ENCODE measurements at places on chromosomes 2 and 18.

DNA sequence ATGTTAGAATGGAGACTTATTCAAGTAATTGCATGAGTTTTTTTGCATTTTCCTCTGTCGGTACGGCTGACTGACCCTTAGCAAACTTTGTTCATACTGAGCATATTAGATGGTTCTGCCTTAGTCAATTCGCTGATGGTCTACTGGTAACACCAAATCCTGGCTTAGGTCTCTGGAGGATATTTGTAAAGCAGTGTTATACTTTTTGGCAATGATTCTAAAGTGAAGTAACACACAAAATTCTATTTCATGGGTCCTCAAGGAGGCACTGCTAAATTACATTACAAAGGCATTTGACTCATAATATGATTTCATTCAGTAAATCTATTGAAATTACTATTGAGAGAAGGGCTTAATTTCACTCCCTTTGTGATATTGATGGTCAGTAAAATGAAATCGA, 246.8 kb upstream of the RASGRP3 start:
- DNase-seq: no peak

DNA sequence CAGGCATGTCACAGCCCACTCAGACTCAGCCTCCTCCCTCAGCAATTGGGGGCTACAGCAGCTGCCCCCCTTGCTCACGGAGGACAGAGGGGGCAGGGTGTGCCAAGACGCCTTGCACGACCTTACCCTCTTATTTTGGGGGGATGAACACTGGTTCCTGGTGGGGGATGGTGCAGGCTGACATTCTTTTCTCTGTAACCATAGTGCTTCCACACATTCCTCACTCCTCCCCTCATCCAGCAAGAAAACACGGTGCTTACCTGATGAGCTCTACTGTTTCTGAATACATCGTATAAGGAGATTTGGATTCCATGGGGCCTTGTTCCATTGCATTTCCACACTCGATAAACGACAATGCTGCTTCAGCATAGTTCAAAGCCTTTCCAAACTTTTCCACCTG, 75.4 kb upstream of the REV1 start:
- DNase-seq: no peak

GRCh38 chr2:85501248-85501647, 37.7 kb upstream of the MAT2A start:
- no peak for DNase-seq

- DNase-seq: peak; percentile 85
These were observed 92.7 kb upstream of the KLF7 start for GRCh38 chr2:207258263-207258991.

- no peak for DNase-seq
These were observed 43.8 kb upstream of the GORASP2 start for GRCh38 chr2:170885130-170885791.

DNA sequence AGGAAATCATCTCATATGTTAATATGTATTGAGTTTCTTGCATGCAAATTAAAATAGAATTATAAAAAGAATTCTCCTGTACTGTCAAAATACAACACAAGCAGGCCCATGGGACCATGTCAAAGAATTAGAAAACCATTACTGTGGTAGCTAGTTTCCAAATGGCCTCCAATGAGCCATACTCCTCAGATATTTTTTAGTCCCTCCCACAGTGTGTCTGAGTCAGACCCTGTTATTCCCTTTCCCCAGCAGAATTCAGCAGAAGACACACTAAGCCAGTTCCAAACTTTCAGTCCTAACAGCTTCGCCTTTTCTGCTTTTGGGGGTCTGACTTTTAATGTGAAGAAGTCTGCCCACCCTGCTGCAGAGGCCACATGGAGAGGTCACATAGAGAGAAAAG, 86.7 kb downstream of the FIGN start:
- no peak for DNase-seq

DNA sequence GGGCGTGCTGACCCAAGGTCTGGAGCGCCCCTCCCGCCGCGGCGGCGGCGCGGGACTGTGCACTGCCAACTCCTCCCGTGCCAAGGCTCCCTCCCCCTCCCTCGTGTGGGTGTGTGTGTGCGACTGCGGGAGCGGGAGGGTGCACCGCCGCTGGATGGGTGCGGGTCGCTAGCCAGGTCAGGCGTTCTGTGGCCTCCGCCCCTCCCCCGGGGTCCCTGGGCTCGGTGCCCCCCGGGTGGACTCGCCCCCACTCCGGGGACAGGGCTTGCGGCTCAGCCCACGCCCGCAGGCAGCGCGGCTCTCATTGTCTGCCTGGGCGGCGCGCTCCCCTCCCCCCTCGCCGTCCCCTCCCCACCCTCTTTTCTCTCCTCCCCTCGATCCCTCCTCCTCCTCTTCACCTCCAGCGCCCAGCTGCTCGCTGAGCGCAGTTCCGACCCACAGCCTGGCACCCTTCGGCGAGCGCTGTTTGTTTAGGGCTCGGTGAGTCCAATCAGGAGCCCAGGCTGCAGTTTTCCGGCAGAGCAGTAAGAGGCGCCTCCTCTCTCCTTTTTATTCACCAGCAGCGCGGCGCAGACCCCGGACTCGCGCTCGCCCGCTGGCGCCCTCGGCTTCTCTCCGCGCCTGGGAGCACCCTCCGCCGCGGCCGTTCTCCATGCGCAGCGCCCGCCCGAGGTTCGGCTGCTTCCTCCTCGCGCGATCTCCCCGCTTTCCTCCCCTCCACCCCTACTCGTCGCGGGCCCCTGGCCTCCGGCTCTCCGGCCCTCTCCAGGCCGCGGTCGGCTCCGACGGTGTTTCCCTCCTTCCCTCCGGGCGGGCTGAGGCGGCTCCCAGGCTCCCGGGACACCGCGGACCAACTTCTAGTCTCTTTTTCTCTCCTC, at the start of gene GATA6:
Gene GATA6, plus strand, starts transcription at position 579 of the 878 bp plus-strand sequence. CDS start 1,556 bp downstream, outside the sequence.
- peak; percentile 84 for DNase-seq

GRCh38 chr2:73984922-73985307, 205 bp downstream of the TET3 start:
- DNase-seq: no peak

DNA sequence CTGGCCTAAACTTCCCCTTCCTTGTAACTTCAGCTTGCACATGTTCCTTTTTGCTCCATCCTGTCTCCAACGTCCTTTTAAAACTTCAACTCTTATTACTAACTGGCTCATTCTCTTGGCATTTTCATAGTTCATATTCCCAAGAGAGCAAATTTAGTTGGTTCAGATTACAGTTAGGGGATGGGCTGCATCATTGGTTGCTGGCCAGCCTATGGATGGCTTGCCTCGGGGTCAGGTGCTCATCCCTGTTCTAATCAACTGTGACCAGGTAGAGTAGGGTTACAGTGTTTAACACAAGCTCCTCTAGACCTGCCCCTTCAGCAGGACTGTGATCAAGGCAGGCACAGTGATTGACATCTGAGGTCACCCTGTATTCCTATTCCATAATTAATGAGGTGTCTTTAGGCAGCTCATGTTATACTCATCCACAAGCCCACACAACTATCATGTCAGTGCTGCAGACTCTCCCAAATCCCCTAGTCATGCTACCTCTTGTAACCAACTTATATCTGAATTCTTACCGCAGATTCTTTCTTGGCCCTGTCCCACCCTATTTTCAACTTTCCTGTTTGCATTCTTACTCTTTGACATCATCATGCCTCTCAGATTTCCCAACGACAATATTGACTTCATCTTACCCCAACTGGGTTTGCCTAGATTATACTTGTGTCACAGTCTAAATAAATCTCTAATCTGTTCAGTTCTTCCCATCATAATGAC, 293.3 kb downstream of the MTX2 start:
- DNase-seq: no peak

DNA sequence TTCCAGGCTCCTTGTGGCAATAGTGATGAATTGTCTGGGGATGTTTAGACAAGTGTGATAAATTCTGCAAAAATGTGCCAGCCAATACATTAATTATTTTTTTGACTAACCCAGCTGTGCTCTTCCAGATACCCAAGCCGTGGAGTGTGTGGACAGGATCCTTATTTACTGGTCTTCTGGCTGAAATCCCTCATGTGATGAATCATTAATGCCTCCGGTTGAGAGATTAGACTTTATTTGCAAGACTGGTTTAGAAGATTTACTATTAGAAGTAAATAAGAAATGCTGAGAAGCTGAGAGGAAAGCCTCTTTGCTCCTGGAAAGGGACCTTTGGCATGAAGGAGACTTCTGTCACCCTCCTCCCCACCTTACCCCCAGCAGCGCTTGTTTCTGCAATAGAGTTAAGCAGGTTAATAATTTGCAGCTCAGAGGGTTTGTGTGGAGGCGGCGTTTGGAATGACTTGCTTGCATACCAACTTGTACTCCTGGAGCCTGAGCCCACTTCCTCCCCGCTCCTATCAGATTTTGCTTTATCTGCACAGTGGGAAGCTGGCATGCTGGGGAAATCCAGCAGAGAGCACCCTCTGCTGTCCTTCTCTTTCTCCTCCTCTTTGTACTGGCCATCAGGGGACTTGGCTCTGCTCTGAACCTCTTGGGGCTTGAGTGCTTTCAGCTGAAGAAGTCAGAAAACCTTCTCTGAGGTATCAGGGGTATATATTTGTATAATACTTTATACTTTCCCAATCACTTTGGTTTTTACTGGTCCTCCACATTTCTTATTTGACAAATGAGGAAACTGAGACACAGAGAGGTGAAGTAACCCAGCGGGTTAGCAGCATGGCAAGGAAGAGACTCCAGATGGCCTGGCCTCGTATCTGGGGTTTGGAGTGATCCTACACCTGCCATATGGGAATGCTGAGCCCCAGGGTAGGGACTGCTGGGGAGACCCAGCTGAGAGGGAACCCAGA, 16.3 kb downstream of the SLC3A1 start:
- peak; percentile 88 for DNase-seq

DNA sequence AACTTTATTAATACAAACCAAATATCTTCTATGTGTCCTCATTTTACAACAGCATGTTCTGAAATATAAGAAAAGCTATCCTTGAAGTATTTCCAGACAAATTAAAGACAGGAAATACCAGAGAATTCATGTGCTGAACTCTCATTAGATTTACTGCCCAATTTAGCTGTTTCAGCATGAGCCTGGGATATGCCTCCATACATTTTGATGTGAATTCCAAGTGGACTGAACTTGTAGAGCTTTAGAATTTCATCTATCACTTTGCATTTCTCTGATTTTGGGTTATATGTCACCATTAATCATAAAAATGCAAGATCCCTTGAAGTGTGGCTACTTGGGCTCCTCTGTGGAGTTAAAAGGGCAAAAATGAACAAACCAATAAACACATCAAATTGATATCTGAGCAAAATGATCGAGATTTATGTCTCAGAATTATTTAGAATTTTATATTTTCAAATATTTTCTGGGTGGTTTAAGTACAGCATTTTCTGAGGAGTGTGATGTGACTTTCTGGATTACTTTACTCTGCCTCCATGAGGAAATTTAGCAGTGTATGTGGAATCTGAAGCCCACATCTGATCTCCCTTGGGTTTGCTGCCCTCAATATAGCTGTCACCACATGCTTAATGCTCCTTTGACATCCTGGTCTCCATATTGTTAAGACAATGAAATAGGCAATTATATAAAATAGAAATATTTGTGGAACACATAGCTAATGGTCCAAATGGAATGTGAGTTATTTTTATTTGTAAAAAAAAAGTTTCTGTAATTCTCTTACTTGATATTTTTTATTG, 206.6 kb upstream of the RBMS1 start:
- DNase-seq: no peak

DNA sequence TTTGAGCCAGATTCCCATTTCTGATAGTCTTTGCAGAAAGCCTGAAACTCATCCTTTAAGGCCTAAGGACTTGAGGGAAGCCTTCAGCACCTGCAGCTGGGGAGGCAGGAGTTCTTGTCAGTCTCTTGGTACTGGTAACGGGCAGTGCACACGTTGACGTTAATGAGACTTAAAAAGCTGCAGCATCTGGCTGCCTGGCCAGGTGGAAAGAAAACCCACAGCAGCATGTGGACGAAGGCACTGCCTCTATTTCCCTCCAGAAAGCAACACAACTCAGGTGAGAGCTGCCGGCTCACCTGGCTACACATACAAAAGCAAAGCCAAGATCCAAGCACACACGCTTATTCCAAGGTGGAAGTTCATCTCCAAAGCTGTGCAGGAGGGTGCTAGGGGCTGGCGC, 178.8 kb downstream of the ANAPC1 start:
- DNase-seq: no peak

DNA sequence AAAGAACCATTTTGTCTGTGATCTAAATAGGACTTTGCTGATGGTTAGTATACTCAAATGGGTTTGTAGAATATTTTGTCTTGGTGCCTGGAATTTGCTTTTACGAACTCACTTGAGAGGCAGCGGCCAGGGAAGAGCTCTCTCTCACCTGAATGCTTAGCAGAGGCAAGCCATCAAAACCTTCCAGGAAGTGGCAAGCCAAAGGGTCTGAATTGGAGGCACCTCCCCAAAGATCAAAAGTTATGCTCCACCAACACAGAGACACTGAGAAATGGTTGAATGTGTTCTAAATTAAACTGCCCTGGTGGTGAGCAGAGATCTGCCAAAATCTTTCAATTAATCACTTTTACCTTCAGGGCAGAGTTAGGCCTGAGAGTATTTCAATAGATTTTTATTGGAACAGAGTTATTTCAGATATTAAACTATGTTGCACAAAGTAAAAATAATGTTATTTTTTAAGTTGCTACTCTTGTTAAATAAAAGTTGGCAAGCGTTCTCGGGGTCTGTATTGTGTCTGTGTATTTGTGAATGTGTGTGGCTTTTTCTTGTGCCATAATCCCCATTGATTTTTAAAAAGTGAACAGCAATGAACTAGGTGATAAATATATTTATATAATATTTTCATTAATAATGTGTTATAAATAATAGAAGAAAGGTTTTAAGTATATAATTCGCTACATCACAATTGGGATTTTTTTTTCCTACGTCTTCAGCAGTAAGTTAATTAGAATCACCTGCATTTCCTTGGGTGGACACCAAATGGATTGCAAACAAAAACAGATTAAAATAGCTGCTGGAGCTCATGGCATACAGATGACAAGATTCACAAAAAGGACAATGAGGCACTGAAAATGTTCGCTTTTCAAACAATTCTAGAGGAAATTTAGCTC, 416.1 kb downstream of the ARHGAP15 start:
- DNase-seq: no peak

GRCh38 chr18:77433076-77433475, 183.4 kb downstream of the GALR1 start:
- DNase-seq: no peak

DNA sequence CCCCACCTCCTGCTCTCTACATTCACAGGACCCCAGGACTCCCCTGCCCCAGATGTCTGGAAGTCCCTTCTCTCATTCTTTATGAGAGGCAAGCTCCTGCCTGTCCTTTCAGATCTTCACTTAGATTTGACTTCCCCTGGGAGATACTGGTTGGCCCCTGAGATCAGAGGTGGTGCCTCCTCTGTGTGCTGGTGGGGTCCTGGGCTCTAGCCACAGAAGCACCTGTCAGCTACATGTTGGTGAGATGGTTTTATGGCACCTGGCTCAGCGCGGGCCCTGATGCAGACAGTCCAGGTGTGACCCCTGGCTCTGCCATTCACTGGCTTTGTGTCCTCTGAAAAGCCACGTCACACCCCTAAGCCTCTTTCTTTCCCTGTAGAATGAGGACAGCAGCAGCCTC, 369.6 kb upstream of the ID2 start:
- DNase-seq: no peak

- DNase-seq: no peak
These were observed 21.0 kb downstream of the C1QL2 start for GRCh38 chr2:119137502-119137901.

- no peak for DNase-seq
These were observed 89.2 kb upstream of the CXCR4 start for GRCh38 chr2:136207030-136207623.

Measured in NCI-H524 (cell line).